SW480 (cell line): ENCODE measurements at places on chromosomes 6 and 20.
A peak's percentile ranks its signal among the peaks of the same experiment; 100 is the strongest.

DNA sequence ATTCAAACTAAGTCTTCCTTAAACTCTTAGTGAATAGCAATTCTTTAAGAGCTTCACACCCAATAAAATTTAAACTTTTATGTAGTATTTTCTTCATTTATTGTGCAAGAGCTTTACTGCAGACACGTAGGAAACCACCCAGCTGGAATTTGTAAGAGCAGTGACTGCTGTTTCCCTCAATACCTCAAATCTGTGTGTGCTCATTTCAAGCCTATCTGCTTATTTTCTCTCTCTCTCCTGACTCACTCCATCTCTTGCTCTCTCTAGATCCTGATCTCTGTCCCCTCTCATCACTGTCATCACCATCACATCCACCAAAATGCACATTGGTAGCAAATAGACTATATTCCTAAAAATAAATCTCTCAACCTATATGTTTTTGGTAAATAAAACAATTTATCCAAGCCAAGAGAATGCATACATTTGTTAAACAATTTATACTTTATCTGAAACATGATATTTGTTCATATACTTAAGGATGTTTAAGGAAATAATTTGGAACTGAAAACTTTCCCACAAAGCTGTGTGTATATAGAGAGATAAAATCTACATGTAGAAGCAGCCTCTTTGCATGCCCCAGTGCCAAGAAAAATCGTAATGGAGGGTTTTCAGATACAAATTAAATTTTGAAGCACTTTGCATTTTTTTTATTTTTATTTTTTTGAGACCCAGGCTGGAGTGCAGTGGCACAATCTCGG lies 273.0 kb downstream of the TFAP2A start:
- no peak for DNase-seq

DNA sequence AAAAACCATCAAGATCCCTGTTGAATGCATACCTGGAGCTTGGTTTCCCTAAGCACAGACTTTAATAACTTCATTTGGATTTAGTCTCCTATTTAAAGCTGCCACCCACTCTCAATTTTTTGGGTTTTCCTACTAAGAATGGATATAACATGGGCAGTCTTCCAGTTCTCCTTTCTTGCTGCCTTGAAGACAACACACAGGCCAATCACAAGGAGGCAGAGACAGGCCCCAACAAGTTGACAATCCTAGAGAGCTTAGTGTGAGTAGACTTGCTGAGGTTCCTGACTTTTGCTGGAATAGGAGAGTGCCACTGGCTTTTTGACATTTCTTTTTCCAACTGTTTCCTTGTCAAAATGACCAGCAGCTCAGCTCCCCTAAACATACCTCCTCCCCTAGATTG lies 112.3 kb upstream of the ESR1 start:
- no peak for DNase-seq

DNA sequence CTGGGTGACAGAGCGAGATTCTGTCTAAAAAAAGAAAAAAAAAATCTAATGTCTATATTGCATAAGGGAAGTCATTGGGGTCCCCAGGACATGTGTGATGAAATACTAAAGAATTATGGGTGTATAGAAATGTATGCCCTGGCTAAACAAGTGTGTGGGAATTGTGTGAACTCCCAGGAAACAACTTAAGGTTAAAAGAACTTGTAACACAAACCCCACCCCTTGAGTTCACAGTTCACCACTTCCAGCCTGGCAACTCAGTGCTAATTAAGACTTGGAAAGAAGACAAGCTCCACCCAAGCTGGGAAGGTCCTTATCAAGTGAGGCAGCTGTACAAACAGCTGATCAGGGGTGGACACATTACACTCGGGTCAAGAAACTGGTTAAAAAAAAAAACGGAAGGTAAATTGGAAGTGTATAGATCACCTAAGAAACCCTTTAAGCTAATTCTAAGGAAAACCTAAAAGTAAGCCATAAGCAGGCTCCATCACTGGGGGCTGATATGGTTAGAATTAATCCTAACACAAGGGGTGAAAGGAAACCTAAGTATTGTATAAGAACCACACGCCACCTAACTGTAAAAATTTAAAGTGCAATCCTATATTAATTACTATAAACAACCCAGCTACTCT lies 25.2 kb downstream of the HLA-A start:
- DNase-seq, result peak; percentile 44

DNA sequence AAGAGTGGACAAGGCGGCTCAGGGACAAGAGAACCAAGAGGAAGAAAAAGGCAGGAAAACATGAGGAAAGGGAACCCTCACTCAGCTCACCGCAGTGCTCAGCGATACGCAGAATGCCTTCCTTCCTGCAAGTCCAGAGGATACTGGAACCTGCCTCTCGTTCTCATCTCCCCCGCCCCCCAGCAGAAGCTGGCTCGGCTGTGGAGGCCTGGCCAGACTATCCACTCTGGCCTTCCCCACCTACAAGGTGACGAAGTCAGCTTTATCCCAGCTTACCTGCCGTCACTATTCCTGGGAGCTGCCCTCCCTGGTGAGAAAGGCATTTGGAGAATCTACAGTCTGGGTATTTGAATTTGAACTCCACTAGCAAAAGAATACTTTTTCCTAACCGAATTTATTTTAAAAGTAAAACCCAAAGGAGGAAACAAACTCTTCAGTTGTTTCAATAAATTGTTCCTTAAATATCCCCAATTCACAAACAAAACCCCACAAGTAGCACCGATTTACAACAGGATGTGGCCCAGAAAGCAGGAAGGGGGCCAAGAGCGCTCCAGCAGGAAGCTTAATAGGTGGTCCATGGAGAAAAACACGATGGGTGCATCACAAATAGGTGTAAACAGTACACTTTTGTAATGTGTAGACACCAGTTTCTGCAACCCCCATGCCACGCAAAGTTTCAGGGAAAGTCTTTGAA lies 2.1 kb upstream of the DIDO1 start:
- no peak for DNase-seq

- DNase-seq, result no peak
These were observed 10.9 kb downstream of the C6orf58 start for GRCh38 chr6:127587875-127588274.

- DNase-seq, result no peak
These were observed 227.0 kb upstream of the MARCKS start for GRCh38 chr6:113629975-113630737.

GRCh38 chr20:341682-342081 lies 5.2 kb upstream of the NRSN2 start:
- DNase-seq, result peak; percentile 78

- DNase-seq, result no peak
These were observed 24.0 kb downstream of the HLA-DPA1 start for GRCh38 chr6:33049323-33050013.

- no peak for DNase-seq
These were observed 59.1 kb upstream of the C20orf144 start for GRCh38 chr20:33602826-33603590.

DNA sequence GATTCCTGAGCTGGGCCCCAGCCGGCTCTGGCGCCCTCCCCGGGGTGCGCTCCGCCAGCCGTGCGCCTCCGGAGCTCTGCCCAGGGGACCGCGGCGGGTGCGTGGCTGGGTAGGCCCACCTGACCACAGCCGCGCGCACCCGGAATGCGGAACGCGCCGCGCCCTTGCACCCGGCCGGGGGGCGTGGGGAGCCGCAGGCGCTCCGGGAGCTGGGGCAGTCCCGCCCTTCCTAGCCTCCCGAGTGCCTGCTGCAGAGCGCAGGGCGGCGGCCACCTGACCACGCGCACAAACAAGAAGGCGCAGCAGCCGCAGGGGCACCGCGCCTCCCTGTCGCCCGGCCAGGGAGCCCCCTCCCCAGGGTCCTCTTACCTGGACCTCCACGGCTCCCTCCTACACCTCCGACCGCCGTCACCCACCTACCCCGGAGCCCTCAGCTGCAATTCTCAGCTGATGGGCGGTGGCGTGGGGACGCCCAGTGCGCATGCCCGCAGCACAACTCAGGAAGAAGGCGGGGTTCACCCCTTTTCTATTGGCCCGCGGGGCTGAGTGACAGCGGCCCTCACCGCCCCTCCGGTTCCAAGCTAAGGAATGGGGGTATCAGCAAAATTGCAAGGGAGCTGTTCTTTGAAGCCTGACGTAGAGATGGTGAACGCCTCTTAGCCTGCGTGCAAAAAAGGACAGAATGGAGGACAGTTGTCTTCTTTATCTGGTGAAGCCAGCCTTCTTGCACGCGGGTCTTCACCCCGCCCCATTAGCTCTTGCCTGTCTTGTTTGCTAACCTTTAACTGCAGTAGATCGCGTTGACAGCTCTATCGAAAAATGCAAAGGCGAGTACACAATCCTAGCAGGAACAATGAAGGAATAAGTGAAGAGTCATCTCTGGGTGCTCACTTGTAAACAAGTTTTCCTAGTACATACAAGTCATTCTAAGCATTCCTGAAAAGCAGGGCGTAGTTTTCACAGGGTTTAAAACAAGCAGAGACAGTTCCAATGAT lies at the start of gene STX7:
TSS of gene STX7 (minus strand) at position 479 of the 995 bp plus-strand sequence. CDS start 9,586 bp downstream, outside the sequence.
- peak; percentile 76 for DNase-seq

DNA sequence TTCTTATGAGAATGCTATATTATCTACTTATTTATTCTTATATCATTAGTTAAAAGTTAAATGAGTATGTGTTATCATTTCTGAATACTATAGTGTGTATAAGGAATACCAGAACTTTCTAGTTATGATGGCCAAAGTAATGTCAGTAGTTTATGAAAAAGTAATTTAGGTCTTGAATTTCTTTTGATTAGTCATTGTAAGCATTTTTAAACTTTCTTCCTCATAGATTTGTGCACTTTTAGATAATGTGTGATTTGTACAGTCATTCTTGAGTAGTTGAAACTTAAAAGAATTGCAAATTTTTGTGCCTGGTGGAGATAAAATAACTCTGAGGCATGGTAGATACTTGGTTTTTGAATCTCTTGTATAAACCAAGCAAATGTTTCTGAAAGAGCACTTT lies 311.3 kb downstream of the CDKAL1 start:
- no peak for DNase-seq

DNA sequence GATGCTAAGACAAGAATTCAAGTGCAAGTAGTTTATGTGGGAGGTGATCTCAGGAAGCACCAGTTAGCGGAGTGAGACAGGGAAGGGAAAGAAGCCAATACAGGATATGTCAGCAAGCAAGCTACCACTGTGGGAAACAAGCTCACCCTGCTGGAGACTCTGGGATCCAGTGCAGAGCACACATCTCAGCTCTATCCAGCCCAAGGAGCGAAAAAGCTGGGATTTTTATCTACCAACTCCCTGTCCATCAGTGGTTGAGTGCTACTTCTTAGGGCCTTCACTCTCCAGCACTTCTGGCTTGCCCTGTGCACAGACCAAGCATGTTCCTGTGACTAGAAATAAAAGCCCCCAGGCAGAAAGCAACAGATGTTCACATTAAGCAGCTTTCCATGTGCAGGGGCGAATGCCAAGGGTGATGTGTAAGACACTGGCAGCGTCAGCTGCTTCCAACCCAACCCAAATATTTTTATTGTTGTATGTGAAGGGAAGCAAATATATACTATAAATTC lies 10.8 kb upstream of the RNF24 start:
- peak; percentile 36 for DNase-seq

DNA sequence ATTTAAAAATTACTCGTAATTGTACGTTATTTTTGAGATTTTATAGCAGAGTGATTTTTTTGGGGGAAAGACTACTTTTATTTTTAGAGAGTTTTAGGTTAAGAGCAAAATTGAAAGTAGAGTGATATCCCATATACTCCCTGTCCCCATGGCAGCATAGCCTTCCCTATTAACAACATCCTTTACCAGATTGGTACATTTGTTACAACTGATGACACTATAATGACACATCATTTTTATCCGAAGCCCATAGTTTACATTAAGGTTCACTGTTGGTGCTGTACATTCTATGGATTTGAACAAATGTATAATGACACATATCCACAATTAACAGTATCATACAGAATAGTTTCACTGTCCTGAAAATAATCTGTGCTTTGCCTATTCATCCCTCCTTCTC lies 1126.4 kb upstream of the CITED2 start:
- no peak for DNase-seq

DNA sequence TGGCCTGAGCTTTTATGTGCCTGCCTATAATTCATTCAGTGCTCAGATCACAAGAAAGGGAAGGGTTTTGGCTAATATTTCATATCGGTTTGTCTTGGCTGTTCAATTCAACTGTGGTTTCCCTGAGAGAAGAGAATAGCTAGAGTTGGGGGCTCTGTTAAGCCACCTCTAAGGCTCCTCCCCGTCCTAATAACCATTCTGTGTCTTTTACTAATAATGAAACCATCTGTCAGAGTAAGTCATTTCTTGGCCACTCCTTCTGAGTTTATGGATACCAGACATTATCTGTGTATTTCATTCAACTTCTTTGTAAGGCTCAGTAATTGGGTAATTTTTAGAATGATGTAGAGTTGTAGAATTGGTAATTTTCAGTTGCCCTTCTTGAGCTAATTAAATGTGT lies 5.2 kb downstream of the STX11 start:
- no peak for DNase-seq

GRCh38 chr20:25259788-25260254 lies 11.9 kb downstream of the PYGB start:
- no peak for DNase-seq

- no peak for DNase-seq
These were observed 30.8 kb downstream of the PDE10A start for GRCh38 chr6:165632194-165632593.

GRCh38 chr6:168121303-168121665 lies 42.3 kb upstream of the FRMD1 start:
- DNase-seq, result no peak

GRCh38 chr6:119145111-119145510 lies 66.6 kb upstream of the FAM184A start:
- DNase-seq, result no peak

DNA sequence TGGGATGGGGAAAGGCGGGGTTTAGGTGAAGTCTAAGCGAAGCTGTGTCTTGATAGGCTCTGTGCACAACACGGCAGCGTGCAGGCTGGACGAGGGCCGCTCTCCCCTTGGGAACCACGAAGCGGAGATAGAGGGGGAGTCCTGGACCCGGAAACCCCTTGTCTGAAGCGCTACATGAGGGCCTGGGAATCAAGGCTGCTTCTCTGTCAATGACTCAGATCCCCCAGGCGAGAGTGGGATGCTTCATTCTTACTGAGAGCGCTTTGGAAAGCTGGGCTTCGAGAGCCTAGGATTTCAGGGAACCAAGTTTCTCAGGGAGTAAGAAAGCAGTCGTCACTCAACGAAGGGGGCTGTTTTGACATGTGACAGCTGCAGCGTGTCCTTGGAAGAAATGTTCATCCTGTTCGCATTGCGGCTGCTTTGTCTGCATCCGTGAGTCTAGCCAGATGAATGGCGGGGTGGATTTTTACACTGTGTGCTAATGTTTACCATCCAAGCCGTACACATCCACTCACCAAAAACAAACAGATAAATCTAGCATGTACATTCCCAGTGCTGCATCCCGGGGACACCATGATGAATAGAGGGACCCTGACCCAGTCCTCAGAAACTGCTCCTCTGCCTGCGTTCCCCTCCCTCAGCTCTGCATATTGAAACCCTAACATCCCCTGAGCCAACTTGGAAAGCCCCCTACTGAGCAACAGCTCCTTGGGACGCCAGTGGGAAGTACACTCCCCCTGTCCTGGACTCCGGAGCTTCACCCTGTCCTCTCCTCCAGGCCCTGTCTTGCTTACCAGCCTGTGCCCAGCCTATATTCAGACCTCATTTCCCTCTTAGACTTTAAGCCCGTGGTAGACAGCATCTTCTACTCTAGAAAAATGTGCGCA lies 24.5 kb upstream of the RTF2 start:
- DNase-seq, result no peak
